Nephron progenitor cell (in vitro differentiated cells): ENCODE measurements at places on chromosomes 1 and 21.

- DNase-seq: no peak
Observed at GRCh38 chr1:234620272-234621126, 10.5 kb upstream of the IRF2BP2 start.

DNA sequence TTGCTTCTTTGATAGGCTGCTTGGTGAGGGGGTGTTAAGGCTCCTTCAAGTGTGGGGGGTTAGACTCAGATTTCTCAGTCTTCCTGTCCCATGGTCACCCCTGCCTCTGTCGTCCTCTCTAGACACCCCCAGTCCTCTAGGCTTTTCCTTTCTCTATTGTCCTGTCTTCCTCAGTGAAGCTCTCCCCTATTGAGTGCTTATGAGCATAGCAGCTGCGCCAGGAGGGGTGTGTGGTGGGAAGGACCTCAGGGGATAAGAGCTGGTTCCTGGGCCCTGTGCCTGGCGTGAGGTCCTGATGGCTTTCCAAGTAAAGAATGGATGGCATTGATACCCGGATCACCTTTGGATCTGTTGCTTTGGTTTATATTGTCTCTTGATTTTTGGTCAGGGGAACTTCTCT, 69.1 kb downstream of the DIP2A start:
- DNase-seq: no peak

DNA sequence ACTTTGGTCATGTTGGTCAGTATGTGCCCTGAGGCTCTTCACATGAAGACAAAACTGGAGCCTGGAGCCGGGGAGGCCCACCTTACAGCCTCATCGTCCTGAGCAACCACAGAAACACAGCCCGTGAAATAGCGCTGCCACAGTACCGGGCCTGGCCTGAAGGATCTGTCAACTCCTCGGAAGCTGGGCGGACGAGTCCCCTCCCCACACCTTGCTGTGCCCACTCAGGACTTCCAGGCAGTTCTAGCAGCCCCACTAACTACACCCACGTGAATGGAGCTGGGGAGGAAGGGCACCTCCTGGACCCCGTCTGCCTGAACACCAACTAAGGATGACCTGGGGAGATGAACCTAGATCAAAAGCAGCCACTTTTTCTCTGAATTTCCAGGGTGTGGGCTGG, 24.7 kb downstream of the SDE2 start:
- no peak for DNase-seq

DNA sequence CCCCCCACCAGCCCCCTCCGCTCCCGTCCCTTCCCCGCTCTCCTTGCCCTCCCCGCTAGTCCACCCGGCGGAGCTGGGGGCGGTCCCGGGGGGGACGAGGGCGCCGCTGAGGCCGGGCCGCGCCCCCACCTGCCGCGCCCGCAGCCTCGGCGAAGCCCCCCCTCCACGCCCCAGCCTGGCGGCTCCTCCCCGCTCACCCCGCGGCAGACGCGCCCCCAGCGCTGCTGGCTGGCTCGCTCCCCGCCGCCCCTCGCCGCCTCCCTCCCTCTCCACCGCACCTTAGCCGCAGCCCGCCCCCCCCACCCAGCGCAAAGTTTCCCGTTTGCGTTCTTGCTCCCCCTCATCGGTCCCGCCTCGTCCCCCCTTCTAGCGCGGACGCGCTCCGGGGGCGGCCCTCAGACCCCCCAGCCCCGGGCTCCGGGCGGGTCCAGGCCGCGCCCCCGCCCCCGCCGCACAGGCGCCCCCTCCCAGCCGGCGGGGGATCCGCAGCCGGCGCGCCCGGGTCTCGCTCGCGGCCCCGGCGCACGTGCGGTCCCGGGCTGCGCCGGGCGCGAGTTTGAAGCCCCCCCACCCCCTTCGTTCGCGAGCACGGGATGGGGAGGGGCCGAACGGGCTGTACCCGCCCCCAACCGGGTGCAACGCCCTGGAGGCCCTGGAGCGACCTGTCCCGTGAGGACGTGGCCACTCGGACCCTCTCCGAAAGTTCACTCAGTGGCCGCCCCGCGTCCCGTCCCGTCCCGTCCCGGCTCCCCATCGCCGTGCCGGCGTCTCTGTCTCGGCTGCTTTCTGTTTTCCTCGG, 623 bp downstream of the PTPRF start:
- peak; percentile 61 for DNase-seq

- DNase-seq: no peak
Observed at GRCh38 chr1:59107516-59107915, 189.4 kb upstream of the FGGY start.

DNA sequence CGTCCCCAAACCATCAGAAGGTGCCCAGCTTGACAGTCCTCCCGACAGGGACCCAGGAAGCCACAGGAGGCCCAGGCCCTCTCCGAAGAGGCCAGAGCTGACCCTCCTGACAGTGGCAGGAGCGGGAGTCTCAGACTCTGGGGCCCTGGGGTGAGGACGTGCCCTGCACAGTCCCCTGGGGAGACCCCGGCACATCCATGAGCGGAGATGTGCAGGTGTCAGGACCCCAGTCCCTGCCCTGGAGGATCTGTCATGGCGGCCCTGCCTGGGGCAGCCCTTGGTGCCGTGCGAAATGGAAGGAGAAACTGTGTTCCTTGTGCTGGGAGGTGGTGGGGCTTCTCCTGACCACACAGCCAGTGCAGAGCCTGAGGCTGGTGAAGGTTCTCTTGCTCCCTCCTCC, 55.8 kb downstream of the OBSCN start:
- no peak for DNase-seq

DNA sequence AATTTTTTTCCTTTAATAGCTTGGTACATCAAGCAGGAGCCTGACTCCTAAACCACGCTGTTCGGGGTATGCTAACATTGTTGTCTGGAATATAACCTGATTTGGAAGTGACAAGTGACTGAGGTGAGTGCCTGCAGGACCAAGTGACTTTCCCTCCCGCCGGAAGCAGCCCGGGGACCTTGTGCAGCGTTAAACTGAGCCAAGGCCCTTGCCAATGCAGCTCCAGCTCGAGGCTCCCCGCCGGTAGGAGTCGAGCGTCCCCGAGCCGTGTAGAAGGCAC, 716 bp upstream of the MTARC1 start:
- DNase-seq: no peak

DNA sequence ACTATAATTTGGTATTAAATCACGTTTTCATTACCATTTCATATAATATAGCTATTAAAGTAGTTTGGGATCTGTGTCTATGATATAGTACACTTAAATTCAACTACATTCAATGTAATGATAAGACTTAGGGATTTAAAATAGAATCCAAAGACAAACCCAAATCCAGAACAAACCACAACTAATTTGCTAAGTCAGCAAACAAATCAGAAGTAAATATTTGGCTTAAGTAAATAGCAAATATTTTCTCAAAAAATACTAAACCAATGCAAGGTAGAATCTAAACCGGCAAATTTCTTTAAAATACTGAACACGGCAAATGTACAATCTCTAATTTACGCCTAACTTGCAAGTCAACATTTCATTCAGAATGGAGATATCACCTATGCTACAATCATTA, 16.8 kb downstream of the YY1AP1 start:
- no peak for DNase-seq

GRCh38 chr1:58324558-58324957, 222.0 kb downstream of the OMA1 start:
- DNase-seq: no peak

DNA sequence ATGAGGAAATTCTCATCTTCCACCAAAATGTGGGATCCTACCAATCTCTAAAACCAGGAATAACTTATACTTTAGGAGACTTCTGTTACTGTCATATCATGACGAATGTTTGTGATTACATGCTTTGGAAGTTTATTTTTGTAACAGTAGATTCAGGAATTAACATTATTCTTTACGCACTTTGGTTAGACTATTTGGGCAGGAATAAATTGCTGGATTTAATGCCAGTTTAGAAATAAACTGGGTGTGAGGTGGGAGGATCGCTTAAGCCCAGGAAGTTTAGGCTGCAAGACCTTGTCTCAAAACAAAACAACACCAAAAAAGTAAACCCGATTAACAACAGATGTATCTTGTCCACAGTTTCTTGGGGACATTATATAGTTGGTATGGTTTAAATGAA, 52.1 kb downstream of the MIGA1 start:
- no peak for DNase-seq

GRCh38 chr1:226085675-226086285, 23.3 kb downstream of the H3-3A start:
- no peak for DNase-seq
